ENCODE measurements at places on chromosomes 11 and 22. TPM values are rescaled to one million over a fixed set of nuclear protein-coding genes. Genes with fewer than 3 reads are reported as not detected.

The GRIA4 gene
- not detected for total RNA-seq

The FOLR2 gene
- not detected for total RNA-seq

The ADORA2A gene
- total RNA-seq, result 0.54 TPM

- no peak for DNase-seq
These were observed 23.2 kb downstream of the ACAT1 start for GRCh38 chr11:108144615-108145014.

DNA sequence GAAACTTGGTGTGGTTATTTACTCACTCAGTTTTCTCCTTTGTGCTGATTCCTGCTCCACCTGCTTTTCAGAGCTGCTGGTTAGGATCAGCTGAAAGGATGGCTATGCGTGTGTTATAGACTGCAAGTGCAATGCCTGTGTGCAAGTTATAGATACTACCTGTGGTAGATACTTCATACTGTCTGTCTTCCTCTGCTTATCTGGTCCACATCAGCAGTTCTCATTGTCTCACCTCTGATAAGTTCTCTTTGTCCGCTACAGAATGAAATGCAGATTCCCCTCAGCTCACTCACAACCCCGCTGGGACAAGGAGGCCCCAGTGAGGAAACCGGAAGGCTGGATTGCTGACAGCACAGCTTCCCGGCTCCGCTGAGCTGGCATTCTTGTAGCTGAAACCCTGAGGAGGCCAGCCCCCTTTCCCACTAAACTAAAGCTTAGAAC is 37.5 kb upstream of the LYVE1 start:
- DNase-seq, result peak; percentile 89

GRCh38 chr22:19398206-19398605 is 33.3 kb downstream of the HIRA start:
- DNase-seq, result peak; percentile 46

DNA sequence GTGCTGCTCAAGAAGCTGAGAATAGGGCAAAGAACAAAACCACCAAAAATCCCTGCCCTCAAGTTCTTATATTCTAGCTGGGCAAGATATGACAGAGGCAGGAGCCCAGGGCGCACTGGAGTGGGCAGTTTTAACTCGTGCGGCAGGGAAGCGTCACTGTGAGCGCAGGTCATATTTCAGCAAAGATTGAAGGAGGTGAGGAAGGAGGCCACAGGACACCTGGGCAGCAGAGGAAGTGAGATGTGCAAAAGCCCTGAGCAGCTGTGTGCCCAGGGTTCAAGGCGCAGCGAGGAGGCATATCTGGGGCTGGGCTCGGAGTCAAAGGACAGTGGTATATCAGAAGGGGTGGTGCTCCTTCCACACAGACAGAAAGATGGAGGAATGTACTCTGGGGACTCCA is 13.5 kb downstream of the KCNC1 start:
- DNase-seq, result no peak

DNA sequence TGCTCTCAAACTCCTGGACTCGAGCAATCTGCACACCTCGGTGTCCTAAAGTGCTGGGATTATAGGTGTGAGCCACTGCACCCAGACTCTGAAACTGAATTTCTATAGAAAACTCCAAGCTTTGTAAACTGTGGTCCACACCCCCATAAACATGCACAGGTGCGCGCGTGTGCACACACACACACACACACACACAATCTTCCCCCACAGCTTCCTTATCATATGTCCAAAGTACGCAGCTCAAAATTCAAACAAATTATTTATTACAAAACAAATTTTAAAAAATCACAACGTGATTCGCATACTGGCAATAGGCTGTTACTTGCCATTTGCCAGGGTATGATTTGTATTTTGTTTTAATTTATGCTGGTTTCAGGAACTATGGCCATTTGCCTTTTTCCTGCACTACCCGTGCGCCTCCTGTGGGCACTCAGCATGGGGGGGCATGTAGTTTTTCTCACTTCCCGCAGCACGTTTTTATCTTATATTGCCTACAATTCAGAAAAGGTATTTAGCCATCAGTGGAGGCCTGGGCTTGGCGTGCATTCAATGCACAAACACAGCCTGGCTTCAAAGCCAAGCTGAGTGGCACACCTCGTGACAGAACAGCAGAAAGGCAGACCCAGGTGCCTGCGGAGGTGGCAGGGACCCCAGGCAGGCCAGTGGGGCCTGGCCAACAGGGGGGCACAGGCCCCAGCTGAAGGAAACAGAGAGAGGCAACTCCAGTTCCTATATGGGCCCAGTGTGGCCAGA is 10.8 kb upstream of the SNX32 start:
- no peak for DNase-seq

- peak; percentile 74 for DNase-seq
These were observed 755.8 kb downstream of the NTM start for GRCh38 chr11:132125988-132126871.

GRCh38 chr22:19287076-19287707 is 4.3 kb downstream of the CLTCL1 start:
- DNase-seq, result peak; percentile 16

- DNase-seq, result no peak
These were observed 161.8 kb downstream of the IGLL1 start for GRCh38 chr22:23418159-23418788.

- DNase-seq, result no peak
These were observed 68.6 kb downstream of the SYT9 start for GRCh38 chr11:7320306-7320705.

GRCh38 chr11:6268820-6269219 is 9.2 kb downstream of the CCKBR start:
- peak; percentile 71 for DNase-seq

- DNase-seq, result no peak
These were observed 59.2 kb upstream of the RBFOX2 start for GRCh38 chr22:36087784-36088183.

DNA sequence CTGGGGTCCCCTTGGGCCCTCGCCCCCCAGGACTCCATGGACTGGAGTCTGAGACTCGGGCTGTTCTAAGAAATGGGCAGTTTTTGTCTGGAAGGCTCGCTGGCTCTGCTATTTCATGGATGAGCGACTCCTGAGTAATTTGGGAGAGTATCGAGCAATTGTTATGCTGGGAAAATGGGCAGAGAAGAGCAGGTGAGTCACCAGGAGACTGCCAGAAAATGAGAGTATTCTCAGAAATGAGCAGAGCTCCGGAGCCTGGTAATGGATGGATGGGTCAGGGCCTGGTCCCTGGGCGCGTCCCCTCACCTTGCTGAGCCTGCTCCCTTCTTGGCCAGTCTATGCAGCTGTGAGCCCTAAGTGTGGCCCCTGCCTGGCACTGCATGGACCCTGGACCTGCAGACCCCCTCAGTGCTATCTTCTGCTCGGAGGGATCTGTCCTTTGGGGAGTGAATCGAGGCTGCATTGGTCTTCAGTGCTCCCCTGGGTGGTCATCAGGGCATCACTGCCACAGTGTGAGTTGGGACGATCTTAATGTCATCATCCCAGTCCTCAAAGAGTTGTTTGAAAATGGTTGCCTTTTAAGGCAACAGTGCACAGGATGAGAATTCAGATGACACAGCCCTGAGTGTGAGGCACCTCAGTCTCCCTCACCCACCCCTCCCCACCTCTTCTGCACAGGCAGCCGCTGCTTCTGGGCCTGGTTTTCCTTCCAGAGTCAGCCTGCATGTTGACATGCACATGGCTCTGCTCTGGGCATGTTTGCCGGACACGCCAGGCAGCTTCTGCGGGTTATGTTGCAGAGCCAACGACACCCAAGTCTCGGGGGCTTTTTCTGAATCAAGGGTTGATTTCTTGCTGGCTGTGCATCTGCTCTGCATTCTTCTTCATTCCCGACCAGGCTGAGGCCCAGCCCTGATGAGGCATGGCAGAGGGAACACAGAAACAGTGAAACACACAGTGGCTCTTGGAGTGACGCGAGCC is 519.0 kb downstream of the TBC1D22A start:
- peak; percentile 60 for DNase-seq

- no peak for DNase-seq
These were observed 685.0 kb downstream of the ETS1 start for GRCh38 chr11:127902382-127902781.

- DNase-seq, result no peak
These were observed 50.3 kb downstream of the CELSR1 start for GRCh38 chr22:46486996-46487717.

DNA sequence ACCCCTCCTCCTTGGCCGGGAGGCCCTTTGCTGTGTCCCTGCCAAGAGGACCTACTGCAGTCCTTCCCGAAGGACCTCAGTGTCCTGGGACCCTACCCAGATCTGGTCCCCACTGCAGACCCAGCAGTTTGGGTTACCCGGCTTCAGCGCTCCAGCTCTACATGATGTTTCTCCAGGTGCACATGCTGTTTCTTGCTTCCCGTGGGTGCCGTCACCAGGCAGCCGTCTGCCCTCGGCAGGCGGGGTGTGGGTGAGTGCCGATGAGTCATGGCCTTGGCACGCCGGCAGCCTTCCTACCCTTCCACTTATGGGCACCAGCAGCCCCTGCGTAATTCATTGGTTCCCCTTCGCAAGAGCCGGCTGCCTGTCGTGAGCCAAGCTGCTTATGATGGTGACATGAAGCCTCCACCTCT is 101.8 kb downstream of the BCR start:
- peak; percentile 82 for DNase-seq

- peak; percentile 90 for DNase-seq
These were observed 86.3 kb upstream of the BLID start for GRCh38 chr11:122202161-122202950.

DNA sequence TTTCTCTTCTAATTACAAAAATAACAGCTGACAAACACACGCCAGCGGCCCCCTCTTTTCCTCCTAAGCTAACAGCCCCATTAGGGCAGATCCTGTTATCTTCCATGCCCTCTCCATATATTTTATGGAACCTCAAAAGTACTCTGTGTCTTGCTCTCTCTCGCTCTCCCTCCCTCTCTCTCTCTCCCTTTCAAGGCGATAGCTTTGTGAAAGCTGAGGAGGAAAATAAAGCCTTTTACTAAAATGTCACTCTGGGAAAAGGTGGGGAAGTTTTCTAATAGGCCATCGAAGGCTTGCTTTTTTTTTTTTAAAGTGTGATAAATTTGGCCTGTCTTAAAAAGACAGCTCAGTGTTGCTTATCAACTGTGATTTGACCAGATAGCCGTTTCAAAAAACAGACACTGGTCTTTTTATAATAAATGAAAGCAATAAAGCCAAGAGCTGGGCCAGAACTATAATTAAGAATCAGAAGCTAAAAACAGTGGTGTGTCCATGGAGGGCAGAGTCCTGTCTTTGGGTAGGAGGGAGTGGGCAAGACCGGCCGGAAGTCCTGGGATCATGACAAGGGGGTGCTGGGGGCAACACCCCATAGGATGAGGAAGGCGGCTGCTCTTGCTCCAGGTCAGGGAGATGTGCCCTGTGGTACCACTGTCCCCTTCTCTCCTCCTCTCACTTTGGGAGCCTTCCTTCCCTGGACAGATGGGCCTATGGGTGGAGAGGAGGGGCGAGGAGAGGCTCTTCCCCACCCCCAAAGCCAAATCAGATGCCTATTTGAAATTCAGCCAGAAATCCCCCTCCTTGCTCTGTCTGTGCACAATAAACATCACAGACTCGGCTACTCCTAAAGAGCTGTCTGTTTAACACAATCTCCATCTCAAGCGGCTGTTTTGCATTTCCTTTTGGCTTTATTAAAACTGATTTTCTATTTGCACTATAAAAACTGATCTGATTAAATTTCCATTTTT is 267.2 kb downstream of the BUD13 start:
- DNase-seq, result no peak

Data from GM23248 (cell line).